ENCODE measurements at places on chromosomes 6 and 20.

- DNase-seq, result no peak
Observed at GRCh38 chr6:99356641-99357040, 7.2 kb upstream of the FAXC start.

GRCh38 chr6:13923527-13924145 lies 1.1 kb upstream of the RNF182 start:
- no peak for DNase-seq

DNA sequence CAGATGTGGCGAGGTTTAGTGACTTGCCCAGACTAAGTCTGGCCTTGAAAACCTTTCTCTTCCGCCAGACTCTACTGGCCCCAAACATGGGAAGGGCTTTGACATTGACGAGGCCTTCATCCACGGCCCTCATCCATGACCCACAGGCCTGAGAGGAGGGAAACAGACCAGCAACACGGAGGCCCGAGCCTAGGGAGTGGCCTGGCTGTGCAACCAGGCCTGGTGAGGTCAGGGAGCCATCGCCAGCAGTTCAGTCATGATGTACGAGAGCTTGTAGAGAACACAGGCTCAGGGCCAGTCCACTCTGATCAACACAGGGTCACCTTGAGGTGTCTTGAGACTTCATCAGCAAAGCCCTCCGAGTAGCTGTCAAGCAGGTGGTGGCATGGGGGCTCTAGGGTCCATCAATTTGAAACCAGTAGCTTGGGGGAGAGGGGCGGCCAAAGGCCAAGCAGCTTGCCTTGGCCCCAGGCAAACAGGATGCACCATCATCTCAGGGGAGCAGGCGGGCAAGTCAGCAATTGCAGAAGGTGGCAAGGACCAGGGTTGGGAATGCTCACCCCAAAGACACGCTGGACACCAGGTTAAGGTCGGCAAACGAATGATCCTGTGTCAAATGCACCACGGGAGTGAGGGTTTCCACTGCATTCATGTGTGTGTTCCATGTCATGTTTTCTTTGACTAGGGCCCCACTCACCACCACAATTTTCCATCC lies 36.1 kb downstream of the GFOD1 start:
- no peak for DNase-seq

GRCh38 chr20:4073852-4074741 lies 58.7 kb upstream of the RNF24 start:
- no peak for DNase-seq

- DNase-seq, result no peak
Observed at GRCh38 chr6:13331516-13332348, 3.4 kb upstream of the TBC1D7 start.

DNA sequence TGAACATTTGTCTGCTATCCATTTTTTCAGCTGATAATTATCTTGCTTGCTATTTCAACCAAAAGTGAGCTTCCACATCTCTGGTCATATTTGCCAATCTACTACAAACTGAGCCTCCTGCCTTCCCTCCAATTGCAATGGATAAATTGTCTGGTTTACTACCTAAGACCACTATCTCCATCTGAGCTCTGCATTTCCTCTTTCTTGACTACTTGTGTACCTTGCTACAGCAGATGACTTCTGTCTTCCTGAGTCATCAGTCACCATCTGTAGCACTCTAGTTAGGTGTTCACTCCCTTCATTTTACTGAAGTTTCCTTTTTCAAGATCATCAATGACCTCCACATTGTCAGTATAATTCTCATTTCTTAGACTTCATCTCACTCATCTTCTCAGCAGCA lies 33.5 kb upstream of the PHIP start:
- DNase-seq, result no peak

- no peak for DNase-seq
Observed at GRCh38 chr20:51174536-51174935, 151.6 kb upstream of the KCNG1 start.

DNA sequence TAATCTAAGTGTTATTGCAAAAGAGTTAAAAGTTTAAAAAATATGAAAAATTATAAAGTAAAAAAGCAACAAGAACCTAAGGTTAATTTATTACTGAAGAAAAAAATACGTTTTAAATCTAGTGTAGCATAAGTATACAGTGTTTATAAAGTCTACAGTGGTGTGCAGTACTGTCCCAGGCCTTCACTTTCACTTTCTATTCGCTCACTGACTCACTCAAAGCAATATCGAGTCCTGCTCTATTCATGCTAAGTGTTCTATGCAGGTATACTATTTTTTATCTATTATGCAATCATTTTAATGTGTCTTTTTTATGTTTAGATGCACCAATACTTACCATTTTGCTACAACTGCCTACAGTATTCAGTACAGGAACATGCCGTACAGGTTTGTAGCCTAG lies 113.0 kb downstream of the MANEA start:
- DNase-seq, result no peak

DNA sequence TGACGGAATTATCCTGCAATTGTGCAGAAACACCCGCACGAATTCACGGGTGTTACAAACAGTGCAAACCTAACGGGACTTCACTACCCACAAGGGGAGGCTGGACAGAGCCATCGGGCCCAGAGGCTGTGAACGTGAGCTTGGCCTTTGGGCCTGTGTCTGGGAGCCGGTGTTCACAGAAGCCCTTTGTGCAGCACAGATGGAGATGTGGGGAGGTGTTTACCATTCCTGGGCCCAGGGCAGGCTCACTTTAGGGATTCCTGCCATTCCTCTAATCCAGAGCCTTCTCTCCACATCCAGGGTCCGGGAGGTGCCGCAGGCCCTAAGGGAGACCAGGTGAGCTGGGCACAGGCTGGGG lies 15.0 kb downstream of the COL9A3 start:
- no peak for DNase-seq

- no peak for DNase-seq
Observed at GRCh38 chr6:117391874-117392583, 33.7 kb downstream of the ROS1 start.

GRCh38 chr6:15358579-15359327 lies 112.9 kb downstream of the JARID2 start:
- no peak for DNase-seq

Data from activated CD4-positive, alpha-beta T cell treated with anti-CD3 and anti-CD28 coated beads, Interleukin-2, amount 50 U/mL, for 48 hours (primary cell).